ENCODE measurements at places on chromosomes 7 and 10. TPM values are rescaled to one million over a fixed set of nuclear protein-coding genes. Genes with fewer than 3 reads are reported as not detected.

The FAM241B gene
- 2.7 TPM for polyA plus RNA-seq

The BTBD16 gene
- polyA plus RNA-seq = 0.08 TPM

The CPVL gene
- 68.6 TPM for polyA plus RNA-seq

The C7orf33 gene
- not detected for polyA plus RNA-seq

The FAM221A gene
- polyA plus RNA-seq = 26.3 TPM

The GNAT3 gene
- not detected for polyA plus RNA-seq

The OR2A5 gene
- not detected for polyA plus RNA-seq

The AASS gene
- polyA plus RNA-seq = 58.2 TPM

The XPNPEP1 gene
- polyA plus RNA-seq = 86.4 TPM

The NDUFB2 gene
- polyA plus RNA-seq = 160 TPM

The C10orf67 gene
- polyA plus RNA-seq = 2.3 TPM

- DNase-seq = no peak
These were observed 3.2 kb upstream of the LYZL1 start for GRCh38 chr10:29285624-29286051.

- DNase-seq = no peak
These were observed 12.6 kb downstream of the PDAP1 start for GRCh38 chr7:99395616-99396327.

- no peak for DNase-seq
These were observed 150.1 kb upstream of the KLF6 start for GRCh38 chr10:3935141-3935540.

DNA sequence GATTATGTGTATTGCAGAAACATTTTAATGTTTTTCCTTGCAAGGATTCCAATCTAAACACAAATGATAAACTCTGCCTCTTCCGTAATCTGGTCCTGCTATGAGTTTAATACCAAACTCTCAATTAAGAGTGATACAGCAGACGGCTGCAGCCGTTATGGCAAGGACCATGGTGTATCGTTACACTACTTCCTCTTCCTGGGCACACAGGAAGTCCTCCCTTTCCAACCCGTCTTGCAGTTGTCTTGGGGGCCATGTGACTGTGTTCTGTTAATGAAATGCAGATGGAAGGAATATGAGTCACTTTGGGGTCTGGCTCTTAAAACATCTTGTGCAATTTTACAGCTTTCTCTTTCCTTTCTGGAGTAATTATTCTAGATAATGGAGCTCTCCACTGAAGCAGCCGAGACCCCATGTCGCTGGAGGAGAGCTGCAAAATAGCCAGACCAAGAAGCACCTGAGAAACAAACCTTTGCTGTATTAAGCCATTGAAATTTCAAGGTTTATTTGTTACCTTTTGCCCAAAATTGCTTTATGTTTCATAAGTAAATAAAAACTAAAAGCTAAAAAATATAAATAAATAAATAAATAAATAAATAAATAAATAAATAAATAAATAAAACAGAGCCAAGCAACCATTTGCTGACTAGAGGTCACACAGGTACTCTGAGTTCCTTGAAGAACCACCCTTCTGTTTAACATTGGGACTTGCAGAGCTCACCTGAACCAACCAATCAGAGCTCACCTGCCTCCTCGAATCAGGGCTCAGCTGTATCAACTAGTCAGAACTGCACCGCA, 74.7 kb downstream of the FRMPD2 start:
- DNase-seq = no peak

DNA sequence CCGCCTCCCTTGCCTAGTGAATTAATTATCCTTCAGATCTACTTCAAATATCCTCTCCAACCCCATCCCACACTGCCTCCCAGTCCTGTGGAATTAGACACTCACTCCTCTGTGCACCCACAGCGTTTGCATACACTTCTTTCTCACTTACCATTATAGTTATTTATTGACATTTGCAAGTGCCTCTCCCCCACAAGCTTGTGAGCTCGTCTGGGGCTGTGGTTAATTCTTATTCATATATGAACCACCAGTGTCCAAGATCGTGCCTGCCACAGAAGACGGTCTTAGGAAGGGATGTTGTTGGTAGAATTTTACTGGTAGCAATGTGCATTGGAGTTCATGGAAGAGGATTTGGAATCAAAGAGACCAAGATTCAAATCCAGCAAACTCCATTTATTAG, 68.1 kb upstream of the AOAH start:
- DNase-seq = no peak

DNA sequence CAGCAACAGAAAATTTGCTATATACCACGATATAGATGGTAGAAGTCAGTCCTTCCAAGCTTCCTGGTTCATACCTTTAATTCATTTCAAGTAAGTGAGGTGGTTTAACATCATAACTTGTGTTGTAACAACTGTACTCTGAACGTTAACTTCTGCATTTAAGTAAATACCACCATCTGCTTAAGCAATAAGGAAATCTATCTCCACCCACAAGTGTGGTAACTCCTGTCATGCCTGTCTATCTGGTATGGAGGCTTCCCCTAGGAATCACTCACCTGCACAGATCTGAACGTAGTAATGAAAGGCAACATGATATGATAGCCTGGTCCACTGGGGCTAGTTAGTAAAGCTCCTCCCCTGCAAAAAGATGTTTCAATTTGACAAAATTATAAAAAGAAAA, 2.3 kb downstream of the ERLIN1 start:
- no peak for DNase-seq

DNA sequence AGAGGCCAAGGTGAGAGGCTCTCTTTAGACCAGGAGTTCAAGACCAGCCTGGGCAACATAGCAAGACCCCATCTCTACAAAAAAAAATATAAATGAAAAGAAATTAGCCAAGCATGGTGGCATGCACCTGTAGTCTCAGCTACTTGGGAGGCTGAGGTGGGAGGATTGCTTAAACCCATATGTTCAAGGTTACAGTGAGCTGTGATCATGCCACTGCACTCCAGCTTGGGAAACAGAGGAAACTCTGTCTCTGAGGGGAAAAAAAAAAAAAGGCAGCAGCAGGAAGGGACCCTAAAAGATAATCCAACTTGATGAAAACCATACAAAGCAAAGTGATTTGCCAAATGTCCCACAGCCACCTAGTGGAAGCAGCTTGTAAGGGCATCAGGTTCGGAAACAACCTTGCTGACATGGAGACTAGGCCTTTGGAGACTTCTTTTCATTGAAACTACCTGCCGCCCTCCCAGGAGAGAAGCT, 15.6 kb upstream of the PBLD start:
- DNase-seq = no peak

GRCh38 chr10:62463364-62463763, 89.2 kb downstream of the ZNF365 start:
- DNase-seq = no peak

DNA sequence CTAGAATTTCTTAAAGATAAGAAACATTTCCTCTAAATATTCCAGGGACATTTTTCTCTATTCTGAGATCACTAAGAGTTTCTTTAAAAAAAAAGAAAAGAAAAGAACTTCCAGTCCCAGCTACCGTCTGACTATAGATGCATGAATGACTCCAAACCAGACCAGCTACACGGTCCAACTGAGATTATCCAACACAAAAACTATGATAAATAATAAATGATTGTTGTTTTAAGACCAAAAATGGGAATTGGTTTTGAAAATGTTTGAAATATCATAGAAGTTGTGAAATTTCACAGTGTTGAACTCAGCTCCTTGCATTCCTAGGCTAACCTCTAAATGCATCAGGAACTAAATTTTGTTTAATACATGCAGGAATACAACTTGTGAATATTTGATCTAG, 1619.6 kb upstream of the LRRTM3 start:
- DNase-seq = no peak

DNA sequence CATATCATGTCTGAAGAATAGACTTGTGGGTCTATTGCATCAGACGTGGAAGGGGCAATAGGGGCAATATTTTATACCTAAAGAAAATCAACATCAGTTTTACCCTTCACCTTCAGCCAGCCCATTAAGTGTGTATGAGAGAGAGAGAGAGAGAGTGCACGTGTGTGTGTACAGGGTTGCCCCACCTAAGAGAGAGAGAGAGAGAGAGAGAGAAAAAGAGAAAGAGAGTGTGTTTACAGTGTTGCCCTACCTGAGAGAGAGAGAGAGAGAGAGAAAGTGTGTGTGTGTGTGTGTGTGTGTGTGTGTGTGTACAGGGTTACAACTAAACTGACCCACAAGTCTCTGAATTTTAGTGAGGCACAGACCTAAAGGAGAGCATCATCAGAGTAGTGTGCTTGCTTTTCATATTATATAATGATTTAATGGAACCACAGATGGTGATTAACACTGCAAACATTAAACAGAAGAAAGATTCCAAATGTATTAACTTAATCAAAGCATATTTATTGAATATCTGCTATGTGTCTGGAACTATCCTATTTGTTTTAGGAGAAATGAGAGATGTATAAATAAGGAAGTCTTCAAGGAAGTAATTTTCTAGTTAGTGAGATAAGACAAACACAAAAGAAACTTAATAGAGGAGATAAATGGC, 66.8 kb downstream of the CD36 start:
- DNase-seq = no peak

- no peak for DNase-seq
These were observed 393.8 kb downstream of the TNS3 start for GRCh38 chr7:47188136-47188535.

DNA sequence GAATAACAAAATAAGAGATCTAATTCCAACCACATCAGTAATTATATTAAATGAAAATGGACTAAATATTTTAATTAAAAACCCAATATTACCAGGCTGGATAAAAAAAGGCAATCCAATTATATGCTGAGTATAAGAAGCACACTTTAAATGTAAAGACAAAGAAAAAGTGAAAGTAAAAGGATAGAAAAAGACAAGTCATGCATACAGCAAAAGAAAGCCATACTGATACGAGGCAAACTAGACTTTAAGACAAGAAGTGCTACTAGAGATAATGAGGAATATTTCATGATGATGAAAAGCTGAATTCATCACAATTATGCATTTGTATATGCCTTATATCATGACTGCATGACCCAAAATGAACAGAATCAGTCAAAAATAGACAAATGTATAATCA, 628.6 kb downstream of the PHTF2 start:
- DNase-seq = no peak

DNA sequence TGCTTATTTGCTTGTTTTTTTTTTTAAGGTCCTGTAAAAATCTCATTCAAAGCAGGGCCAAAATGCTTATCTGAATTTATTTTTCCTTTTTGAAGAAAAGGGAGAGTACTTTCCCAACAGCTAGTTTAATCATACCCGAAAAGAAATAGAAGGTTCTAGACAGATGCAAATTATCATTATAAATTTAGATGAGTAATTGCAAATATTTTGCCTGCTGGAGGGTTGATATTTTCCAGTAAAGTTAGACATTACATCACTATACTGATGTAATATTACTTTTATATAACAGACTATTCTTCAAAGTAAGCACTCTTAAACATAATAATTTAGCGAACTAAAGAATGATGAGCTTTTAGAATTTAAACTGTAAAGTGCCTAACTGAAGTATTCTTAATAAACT, 14.1 kb upstream of the CFAP69 start:
- DNase-seq = no peak

DNA sequence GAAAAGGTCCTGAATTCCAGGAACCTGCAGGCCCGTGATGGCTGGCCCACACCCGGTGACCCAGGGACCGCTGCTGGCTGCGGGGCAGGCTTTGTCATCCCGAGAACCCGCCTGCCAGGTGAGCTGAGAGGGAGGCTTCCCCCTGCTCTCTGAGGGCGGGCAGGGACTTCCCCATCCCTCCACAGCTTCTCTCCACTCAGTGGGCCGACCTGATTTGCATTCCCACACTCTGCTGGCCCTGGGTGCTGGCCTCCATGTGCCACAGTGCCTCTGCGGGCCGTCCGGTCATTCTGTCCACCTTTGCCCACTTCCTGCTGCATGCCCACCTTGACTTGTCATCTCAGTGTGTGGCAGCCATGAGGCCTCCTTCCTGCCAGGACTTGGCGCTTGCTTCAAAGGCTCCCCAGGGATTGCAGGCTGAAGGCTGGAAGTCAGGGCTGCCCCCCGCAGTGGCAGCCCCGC, 35.3 kb downstream of the PALD1 start:
- no peak for DNase-seq

GRCh38 chr10:87670586-87670985, 10.9 kb downstream of the PAPSS2 start:
- DNase-seq = no peak

GRCh38 chr7:106371629-106372028, 86.8 kb upstream of the NAMPT start:
- DNase-seq = no peak

DNA sequence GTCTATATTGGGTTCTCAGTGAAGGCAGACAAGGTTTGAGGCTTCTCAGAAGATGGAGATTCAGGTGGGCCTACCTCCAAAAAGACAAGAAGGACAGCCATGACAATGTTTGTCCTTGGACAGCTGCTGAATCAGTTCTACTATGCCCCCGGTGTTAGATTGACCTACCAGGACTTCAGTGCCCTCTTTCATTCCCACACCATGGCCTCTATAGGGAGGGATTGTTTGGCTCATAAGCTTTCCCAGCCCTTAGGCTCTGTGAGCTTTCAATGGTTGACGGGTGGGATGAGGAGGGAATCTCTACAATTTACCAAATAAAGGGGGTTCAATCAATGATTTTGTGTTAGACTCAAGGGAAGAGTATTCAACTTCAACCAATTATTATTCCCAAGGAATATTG, 23.4 kb upstream of the RAPGEF5 start:
- no peak for DNase-seq

GRCh38 chr10:78996792-78997129, 72.0 kb upstream of the ZMIZ1 start:
- DNase-seq = no peak

GRCh38 chr7:78121888-78122287, 323.3 kb downstream of the PHTF2 start:
- DNase-seq = no peak

- DNase-seq = no peak
These were observed 98.9 kb upstream of the WAC start for GRCh38 chr10:28434063-28434462.

Data from left renal pelvis (tissue), 4 donors.